ENCODE measurements at places on chromosomes 12 and 14.

DNA sequence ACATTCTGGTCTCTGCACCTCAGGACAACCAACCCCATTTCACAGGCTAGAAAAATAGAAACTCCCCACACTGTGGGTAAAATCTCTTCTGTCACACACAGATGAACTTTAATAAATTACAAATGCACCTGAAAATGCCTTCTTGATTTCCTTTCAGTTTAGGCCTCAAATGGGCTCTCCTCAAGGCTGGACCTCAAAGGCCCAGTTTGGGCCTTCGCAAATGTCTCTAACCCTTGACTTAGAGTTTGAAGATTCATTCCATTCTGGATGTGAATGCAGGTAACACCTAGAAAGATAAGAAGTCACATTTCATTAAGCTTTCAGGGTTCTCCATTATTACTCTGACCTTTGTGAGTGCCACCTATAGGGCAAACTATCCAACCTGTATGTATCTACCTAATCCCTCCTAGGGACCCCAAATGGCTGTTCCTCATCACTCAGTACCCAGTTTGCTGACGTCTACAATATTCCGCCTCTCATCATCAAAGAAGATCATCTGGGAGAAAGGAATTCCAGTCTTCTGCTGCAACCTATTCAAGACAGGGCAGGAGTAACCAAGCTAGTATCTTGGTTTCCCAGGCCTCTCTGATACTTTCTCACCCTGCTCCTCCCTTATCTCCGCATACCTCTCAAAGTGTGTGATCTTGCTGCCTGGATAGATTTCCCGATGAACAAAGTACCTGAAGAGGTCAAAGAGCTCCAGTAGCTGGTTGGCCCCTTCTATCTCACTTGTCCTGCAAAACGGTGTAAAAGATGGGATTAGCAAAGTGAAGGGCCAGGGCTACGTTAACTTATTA, 776 bp upstream of the CHMP4A start:
- no peak for DNase-seq

DNA sequence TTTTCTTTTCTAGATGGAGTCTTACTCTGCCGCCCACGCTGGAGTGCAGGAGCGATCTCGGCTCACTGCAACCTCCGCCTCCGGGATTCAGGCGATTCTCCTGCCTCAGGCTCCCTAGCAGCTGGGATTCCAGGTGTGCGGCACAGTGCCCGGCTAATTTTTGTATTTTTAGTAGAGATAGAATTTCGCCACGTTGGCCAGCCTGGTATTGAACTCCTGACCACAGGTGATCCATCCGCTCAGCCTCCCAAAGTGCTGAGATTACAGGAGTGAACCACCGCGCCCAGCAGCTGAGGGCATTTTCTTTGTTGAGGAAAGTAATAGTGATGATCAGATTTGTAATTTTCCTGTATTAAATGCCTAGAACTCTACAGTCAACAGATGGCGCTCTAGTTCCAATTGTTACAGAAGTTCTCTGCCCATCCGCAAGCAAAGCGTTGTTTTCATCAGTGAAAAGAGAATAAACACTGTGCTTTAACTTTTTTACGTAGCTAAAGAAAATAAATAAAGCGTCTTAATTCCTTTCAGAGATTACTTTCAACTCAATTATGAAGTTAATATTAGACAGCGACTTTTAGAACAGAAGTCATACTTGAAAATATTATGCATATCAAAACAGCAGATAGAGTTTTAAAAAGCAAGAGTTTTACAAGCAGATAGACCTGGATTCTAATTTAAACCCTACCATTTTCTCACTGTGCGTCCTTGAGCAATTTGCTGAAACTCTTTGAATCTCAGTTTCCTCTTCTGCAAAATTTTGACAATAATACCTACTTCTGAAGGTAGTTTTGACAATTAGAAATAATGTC, 335.1 kb downstream of the DUSP6 start:
- peak; percentile 31 for DNase-seq

- DNase-seq = no peak
Observed at GRCh38 chr14:68975667-68976066, 3.4 kb downstream of the ACTN1 start.

- no peak for DNase-seq
Observed at GRCh38 chr14:39176263-39177167, 1.5 kb downstream of the PNN start.

DNA sequence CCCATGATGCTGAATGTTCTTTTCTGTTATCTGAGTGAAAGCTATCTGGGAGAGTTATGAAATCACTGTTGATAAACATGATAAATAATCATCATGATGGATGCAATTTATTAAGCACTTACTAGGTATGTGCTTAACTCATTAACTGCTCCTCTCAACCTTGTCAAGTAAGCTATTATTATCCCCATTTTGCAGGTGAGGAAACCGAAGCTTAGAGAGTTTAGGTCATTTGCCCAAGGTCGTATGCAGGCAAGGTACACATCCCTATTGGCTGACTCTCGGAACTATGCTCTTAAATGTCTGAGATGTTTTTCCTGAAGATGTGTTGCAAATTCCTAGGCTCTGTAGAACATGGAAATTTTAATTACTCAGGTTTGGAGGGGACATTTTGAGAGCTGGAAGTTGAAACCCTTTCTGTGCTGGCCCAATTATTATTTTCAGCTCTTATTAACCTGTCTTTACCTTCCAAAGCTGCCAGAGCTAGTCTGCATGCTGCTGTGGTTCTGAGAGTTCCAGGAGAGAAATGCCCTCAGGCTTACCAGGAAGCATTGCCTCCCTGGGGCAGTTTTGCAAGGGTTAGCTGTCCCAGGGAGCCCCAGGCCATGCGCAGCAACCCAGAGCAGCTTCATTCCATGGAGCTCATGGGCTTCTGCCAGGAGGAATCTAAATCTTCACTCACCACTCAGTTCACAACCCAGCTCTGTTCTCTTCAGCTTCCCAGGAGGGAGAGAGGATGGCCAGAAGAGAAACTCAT, 55.6 kb upstream of the OAS1 start:
- DNase-seq = no peak

- DNase-seq = no peak
Observed at GRCh38 chr12:111428728-111429175, 23.0 kb downstream of the SH2B3 start.

- DNase-seq = no peak
Observed at GRCh38 chr14:26410189-26410685, 187.6 kb downstream of the NOVA1 start.

- no peak for DNase-seq
Observed at GRCh38 chr14:90105756-90106155, 44.0 kb downstream of the KCNK13 start.

- no peak for DNase-seq
Observed at GRCh38 chr14:91305650-91306431, 61.3 kb upstream of the GPR68 start.

DNA sequence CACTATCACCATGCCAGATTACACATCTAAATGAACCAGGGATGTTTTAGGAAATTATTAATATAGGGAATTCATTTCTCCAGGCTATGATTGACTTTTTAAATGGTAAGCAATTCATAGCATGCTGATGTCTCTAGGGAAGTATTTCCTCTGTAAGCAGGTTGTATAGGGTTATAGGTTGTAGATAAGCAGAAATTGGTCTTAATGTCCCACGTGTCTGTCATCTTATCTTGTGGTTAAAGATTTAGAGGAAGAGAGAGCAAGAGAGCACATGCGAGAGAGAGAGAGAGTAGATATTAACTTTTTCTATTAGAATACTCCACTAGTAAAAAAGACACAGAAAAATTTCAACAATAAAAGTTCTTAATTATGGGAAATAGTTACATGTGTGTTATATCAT, 32.6 kb downstream of the TRHDE start:
- no peak for DNase-seq

DNA sequence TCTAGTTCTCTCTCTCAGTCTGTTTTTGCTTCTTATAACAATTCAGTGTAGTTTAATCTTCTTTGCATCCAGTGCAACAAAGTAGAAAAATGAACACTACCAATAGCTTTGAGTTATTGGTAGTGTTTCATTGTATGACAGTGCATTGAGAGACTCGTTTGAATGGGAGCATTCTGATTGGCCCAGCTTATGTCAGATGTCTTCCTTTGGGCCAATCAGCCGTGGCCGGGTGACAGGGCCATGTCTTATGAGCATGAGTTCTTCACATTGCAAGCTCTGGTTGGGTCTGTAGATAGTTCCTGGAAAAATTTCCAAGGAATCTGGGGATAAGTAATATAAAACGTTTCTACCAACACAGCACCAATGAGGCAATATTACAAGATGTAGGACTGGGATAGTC, 36.5 kb downstream of the GYS2 start:
- no peak for DNase-seq

DNA sequence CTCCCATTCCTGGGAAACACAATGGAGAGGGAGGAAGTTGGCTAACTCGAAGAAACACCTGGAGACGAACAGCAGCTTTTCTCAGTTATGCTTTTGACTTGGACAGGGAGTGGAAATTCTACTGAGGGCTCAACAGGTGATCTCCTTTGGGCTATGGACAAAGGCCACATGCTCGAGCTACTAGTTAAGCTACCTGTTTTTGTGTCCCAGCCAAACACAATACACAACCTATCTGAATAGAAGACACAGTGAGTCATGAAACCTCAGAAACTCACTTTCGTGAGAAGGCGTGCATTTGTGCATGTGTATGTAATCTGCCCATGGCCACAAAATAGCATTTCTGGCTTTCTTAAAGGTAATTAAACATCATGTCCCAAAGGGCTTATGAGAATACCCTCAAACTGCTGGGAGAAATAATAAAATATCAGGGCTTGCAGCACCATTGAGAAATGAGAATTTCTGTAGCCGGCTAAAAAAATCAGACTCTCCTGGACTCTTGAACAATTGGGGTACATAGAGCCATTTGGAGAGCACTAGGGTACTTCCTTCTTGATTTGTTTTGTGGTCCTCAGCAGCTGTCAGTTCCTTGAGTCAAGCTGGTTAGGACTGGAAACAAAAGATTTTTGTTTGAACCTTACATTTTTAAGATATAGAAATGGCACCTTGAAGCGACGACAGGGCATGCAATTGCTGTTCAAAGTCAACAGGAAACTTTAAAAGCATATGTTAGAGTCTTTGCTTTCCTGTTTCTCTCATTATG, 85.5 kb upstream of the PTHLH start:
- no peak for DNase-seq

GRCh38 chr12:41972598-41972997, 172.1 kb downstream of the GXYLT1 start:
- DNase-seq = no peak

GRCh38 chr12:50505675-50506530, 1.1 kb downstream of the DIP2B start:
- DNase-seq = no peak

DNA sequence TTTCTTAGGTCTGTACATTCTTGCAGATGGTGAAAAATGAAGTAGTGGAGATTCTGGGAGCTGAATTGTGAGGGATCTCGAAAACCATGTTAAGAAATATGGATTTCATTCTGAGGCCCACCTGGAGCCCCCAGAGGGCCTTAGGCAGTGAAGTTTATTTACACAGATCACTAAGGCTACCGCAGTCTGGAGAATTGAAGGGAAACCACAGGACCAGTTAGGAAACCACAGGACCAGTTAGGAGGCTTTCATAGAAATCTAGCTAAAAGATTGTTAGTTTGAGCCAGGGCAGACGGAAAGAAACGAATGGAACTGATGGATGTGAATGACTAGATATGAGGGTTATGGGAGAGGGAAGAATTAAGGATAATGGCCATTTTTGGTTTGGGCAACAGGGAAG, 7.2 kb downstream of the CBLN3 start:
- DNase-seq = no peak

GRCh38 chr12:90905691-90906370, 49.1 kb downstream of the CCER1 start:
- DNase-seq = no peak

GRCh38 chr14:25055992-25056687, 6.2 kb upstream of the STXBP6 start:
- DNase-seq = no peak

DNA sequence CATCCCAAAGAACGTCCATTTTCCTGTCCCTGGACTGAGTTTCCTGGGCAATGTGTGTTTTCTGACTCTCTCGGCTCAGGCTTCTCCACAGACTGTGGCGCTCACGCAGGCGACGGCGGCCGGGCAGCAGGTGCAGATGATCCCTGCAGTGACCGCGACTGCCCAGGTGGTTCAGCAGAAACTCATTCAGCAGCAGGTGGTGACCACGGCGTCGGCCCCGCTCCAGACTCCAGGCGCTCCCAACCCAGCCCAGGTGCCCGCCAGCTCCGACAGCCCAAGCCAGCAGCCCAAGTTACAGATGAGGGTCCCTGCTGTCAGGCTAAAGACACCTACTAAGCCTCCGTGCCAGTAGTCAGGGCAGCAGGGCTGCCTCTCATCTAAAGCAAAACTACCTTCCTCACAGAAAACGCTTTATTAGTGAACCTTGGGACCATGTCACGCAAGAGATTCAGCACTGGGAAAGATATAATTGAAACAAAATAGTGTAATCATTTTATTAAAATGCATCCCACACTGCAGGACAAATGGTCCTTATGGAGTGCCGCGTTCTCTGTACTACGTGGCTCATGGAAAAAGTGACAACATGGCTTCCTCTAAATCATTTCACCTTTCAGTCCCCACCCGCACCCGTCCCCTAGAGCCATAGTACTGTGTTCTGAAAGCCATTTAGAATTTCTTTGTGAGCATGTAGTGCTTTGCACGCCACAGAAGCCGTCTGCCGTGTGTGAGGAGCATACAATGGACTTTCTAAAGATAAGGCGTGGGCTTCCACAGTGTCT, 66.6 kb downstream of the DDX51 start:
- no peak for DNase-seq

GRCh38 chr14:26113911-26114640, 483.8 kb downstream of the NOVA1 start:
- no peak for DNase-seq

- no peak for DNase-seq
Observed at GRCh38 chr12:117527479-117527855, 166.0 kb upstream of the NOS1 start.

- peak; percentile 68 for DNase-seq
Observed at GRCh38 chr14:74571901-74572725, 39.9 kb downstream of the LTBP2 start.

- DNase-seq = no peak
Observed at GRCh38 chr12:44021471-44021971, 185.6 kb downstream of the TMEM117 start.

GRCh38 chr12:93287149-93287548, 90.6 kb upstream of the NUDT4 start:
- no peak for DNase-seq

- no peak for DNase-seq
Observed at GRCh38 chr14:23130871-23131270, 11.8 kb upstream of the CEBPE start.

GRCh38 chr12:95557625-95558024, 6.3 kb upstream of the USP44 start:
- DNase-seq = no peak
